ENCODE measurements at places on chromosomes 7 and 10.

DNA sequence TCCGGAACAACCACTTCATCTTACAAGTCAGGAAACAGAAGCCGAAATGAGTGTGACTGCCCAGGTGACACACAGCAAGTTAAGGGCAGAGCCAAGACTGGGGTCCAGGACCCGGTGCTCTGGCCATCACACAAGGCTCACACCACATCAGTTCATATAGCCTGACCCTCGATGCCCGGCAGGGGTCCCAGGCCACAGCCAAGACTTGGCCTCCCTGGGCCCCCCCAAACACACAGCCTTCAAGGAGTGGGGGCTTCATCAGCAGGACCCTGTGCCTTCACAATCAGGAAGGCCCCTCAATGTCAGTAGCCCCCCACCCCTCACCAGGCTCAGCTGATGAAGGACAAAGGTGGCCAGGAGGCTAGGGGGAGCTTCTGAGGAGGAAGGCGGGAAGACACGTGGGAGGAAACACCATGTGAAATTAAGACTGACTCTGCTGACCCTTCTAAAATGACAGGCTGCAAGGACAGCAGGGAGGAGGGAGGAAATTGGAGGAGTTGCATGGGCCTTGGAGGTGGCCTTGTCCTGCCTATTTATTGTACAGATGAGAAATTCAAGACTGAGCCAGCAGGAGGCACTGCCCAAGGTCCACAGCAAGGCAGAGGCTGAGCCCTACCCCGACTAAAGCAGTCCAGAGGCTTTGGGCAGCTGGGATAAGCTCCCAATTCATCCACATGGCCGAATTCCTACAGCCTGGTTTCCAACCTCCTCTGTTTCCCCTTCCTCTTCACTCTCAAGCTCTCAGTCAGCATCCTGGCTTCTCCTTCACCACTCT is 216.1 kb upstream of the ZMIZ1 start:
- DNase-seq = peak; percentile 53

DNA sequence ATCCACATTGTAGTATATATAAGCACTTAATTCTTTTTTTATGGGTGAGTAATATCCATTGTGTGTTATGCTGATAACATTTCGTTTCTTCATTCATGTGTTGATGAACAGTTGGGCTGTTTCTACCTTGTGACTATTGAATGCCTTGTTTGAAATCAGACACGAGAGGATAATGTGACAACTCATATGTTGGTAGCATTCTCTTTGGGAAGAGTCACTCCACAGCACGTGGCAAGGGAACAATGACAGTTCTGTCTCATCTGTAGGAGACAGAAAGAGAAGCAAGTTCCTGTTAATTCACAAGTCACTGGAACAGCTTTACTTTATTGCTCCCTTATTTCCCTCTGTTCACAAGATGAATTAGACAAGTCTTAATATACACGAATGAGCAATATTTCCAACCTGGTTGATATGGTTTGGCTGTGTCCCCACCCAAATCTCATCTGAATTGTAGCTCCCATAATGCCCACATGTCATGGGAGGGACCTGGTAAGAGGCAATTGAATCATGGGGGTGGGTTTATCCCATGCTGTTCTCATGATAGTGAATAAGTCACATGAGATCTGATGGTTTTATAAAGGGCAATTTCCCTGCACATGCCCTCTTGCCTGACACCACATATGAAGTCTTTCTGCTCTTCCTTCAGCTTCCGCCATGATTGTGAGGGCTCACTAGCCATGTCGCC is 125.3 kb downstream of the SEC23IP start:
- DNase-seq = no peak

- no peak for DNase-seq
Measured at GRCh38 chr7:91265693-91266066, 1.4 kb downstream of the FZD1 start.

GRCh38 chr7:157235357-157236333 is 96.9 kb downstream of the UBE3C start:
- DNase-seq = no peak

- no peak for DNase-seq
Measured at GRCh38 chr10:131944412-131944811, 37.3 kb downstream of the BNIP3 start.

- no peak for DNase-seq
Measured at GRCh38 chr7:107528461-107528860, 35.3 kb downstream of the COG5 start.

- DNase-seq = peak; percentile 61
Measured at GRCh38 chr7:73974101-73974947, 53.6 kb upstream of the ELN start.

GRCh38 chr7:147852833-147853232 is 737.7 kb upstream of the C7orf33 start:
- no peak for DNase-seq

DNA sequence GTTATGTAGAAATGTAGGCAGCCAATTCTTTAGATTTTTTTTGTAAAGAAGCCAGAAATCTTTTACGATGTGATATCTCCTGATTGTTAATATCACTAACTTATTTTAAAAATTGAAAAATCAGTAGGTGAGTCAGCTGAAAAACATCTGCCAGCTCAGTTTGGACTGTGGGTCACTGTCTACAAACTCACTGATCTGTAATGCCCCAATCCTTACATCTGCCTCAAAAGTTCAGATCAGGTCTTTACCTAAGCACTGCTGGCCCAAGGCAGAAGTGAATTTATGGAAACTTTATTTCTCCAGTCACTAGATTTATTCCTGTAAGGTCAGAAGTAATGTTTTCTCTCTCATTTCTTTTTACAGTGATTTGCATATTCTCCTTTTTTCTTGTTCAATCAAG is 31.0 kb upstream of the FAM13C start:
- DNase-seq = no peak

- DNase-seq = no peak
Measured at GRCh38 chr10:123327896-123328295, 173.7 kb downstream of the BUB3 start.

- DNase-seq = no peak
Measured at GRCh38 chr7:129436335-129436923, 2.2 kb downstream of the STRIP2 start.

DNA sequence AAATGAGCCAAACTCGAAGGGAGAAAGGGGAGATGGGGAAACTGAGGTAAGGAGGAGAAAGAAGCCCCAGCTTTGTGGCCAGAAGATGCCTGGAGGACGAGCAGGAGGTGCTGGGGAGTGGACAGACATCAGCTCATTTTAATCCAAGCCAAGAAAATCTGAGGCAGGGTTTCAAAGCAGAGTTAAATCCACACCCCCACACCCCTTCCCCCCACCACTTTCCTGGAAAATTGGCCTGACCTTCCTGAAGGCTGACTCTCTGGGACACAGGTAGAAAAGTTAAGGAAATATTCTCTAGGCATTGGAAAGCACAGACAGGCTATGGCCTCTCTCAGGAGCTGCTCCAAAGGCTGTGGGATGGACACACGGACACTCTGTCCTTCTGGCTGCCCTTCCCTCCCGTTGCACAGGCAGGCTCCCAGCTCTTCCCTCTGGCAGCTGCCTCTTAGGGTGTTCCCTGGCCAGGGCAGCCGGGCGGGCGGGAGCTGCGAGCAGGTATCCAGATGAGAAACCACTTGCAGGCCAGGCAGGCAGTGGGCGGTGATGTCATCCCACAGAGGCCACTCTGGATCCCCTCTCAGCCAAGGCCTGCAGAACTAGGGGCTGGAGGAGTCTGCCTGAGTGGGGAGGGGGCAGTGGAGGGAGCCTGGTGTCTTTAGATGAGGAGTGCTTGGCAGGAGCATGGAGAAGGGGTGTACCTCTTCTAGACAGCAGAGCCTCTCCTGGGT is 171.8 kb downstream of the NEURL1 start:
- DNase-seq = no peak

DNA sequence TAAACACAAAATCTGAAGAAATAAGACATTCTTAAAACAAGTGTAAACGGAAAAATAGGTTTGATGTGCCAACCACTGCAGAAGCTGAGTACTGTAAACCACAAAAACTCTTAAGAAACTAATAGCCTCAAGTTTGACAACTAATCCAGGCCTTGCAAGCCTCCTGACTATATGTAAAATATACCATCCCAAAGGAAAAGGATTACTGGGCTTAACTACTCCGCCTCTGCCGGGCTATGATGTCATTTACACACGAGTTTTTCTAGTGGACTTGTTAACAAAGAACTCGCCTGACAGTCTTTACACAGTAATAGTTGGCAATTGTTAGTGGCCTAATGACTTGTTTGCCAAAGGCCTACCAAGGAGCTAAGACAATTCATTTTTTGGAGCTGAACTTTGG is 2.1 kb downstream of the KIF5B start:
- DNase-seq = no peak

- DNase-seq = no peak
Measured at GRCh38 chr10:621981-622740, 67.3 kb downstream of the DIP2C start.

GRCh38 chr10:62482581-62482980 is 108.4 kb downstream of the ZNF365 start:
- DNase-seq = no peak

- no peak for DNase-seq
Measured at GRCh38 chr7:151339651-151340382, 1.8 kb upstream of the NUB1 start.

DNA sequence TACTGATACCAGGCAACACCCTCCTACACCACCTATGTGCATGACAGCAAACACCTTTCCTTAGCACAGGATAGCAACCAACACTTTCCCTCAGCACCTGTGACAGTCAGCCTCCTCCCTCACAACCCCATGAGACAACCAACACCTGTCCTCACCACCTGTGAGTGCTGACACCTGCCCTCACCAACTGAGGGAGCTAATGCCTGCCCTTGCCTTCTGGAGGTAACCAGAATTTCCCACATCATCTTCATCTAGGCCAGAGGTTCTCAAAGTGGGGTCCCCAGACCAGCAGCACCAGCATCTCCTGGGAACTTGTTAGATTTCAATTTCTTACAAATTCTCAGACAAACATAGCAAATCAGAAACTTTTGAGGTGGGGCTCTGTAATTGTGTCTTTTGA is 112.5 kb downstream of the GRID1 start:
- peak; percentile 50 for DNase-seq

DNA sequence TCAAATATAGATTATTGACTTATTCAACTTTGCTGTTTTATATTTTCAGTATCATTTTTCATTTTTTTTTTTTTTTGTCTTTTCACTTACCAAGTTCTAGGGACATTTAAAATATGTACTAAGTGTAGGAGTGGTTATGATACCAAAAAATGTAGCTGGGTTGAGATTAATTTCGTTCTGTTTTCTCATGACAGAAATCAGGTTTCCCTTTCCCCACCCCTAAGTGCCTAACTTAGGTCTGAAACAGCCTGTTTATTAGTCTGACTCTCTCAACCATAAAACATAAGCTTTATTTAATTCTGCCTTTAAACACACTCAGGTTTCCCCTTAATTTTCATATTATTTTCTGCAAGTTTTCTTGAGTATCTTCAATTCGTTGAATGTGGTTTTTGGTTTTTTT is 22.1 kb downstream of the TMEM106B start:
- DNase-seq = no peak

DNA sequence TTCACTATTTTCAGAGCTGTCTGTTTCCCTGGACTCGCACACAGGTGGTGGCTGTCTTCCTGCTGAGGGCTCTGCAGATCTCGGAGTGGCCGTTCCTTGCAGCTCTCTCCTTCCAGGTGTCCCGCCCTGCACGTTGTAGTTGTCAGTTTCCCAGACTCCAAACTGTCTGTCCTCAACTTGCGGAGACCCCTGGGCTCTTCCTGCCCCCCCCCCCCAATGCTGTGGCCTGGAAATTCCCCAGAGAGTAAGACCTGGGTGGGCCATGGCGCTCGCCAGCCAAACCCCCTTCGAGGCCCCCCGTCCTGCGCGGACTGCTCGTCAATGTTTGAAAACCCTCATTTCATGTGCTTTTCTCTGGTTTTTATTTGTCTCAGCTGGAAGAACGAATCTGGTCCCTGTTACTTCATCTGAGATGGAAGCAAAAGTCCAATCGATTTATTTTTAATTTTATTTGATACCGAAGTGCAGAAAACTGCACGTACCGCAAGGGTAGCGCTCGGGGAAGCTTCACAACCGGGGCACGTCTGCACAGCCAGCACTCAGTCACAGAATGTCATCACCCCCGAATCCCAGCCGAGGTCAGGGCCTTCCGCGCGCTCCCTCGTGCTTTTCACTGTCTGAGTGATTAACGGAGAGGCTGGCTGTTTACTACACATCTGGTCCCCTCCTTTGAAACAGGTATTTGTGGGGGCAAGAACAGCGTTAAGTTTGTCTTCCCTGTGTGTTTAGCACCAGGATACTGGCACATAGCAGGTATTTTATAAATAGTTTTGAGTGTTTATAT is 46.4 kb upstream of the NKX6-2 start:
- DNase-seq = no peak

- DNase-seq = no peak
Measured at GRCh38 chr7:106134241-106134640, 22.1 kb upstream of the SYPL1 start.

DNA sequence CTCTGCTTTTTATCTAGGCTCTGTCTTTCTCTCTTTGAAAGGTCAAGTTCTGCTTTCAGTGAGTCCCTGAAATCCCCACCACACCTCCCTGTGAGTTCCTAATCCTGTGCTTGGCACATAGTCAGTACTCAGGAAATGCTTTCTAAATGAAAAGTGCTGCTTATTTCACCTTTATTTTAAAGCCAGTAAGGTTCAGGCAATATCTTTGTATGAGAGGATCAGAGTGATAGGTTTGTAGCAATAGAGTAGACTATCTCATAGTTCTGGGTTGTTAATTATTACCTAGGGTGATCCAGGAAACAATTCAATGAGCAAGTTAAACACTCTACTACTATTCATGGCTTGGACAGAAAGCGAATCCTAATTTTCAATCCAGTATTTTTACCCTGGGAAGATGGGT is 7.4 kb upstream of the LAMB1 start:
- no peak for DNase-seq

DNA sequence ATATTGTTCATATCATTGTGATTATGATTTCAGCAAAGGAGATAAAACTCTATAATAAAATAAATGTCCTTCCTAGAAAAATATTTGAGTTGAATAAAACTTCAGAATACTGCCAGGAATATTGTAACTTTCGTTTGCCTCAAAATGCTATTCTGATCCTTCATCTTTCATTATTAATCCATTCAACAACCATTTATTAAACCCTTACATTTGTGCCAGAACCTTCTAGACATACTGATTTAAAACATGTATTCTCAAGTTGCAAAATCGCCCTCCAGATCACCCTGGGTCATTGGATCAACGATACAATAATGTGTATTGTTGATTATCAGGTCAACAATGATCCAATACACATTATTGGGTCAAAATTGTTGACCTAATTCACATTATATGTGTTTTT is 759.8 kb downstream of the CNTNAP2 start:
- DNase-seq = no peak

All from ascending aorta (tissue), 2 donors.